ENCODE measurements at places on chromosomes 2 and 18.

- DNase-seq: no peak
These were observed 282.7 kb downstream of the MBD2 start for GRCh38 chr18:53941601-53942338.

DNA sequence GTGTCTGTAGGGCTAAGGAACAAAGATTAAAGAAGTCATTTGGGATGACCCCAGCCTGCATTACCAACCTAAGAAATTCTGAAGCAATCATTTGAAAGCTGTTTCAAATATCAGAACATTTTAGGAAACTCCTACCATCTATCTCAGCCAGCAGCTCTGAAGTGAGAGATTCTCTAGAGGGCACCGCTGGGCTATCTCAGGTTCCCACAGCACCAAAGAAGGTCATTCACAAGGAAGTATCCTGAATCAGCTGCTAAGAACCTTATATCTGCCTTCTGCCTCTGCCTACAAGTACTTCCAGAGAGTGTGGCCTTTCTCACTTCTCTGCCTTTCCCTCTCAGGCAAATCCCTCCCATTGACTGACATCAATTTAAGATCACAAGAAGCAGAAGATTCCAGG, 13.4 kb upstream of the EVA1A start:
- DNase-seq: no peak

DNA sequence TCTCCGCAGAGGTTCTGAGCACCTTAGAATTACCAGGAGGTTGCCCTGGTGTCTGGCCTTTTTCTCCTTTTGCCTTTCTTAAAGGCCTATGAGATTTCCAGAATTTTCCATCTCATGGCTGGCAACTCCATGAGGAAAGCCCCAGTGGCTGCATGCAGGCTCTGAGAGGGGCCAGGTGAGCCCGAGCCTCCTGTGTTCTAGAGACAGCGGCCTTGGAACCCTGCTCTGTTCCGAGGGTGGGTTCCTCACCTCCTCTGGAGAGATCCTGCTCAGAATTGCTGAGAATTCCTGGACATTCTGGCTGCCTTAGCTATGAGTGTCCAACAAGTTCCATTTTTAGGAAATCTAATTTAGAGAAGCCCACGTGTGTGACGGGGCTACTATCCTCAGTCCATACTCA, 35.7 kb upstream of the HPCAL1 start:
- DNase-seq: no peak

- DNase-seq: no peak
These were observed 445.0 kb downstream of the XIRP2 start for GRCh38 chr2:167333245-167333644.

DNA sequence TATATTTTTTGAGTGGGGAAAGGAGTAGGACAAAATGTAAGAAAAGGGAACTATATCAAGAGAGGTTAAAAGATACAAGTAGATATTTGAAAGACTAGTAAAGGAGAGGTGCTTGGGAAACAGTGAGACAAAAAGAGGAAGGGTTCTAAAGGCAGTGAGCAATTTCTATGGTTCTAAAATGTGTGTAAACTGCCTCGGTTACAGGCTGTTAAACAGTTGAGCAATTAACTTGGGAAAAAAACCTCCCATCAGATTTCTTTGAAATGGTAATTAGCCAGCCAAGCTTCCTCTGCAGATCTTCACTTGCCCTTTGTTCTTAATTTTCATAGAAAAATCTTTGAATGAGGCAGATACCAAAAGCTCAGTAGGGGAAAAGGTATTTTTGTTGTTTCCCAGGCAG, 238.7 kb upstream of the KCNH7 start:
- no peak for DNase-seq

DNA sequence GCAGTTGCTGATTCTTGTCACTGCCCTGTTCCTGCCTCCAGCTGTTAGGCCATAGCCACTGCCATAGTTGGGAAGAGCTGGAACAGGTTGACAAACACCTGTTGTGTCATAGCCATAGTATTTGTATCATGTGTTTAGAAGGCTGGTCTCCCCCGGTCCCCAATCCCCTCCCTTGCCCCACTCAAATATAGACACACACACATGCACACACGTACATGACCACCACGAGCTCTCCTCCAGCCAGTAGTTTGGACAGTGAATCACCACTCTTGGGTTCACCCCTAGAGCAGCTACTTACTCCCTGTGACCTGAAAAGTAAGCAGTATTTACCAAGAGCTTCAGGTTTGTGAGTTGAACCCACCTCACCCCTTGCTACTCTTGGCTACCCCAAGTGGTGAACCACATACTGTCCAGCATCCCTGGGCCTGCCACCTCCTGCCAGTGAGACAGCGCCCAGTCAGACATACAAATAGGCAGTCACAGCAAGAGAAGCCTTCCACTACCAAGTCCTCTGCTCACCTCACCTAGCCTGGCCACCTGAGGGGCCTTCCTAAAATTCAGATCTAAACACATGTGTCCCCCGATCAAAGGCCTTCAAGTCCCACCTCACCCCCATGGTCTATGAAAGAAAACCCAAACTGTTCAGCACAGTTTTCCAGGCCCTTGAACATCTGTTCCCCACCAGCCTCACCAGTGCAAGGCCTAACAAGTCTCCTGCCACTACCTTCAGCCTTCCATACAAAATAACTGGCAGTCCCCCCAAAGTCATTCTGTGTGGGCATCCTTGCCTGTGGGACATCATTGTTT, 7.1 kb downstream of the PCBP1 start:
- no peak for DNase-seq

DNA sequence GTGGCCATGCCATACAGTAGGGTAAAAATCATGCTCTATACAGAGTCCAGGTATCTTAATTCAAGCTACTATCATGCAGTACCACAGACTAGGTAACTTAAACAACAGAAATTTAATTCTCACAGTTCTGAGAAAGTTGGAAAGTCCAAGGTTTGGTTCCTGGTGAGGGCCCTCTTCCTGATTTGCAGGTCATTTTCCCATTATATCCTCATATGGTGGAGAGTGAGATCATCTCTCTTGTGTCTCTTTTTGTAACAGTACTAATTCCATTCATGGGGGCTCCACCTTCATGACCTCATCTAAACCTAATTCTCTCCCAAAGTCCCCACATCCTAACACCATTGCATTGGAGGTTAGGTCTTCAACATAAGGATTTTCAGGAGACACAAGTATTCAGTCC, 335.0 kb upstream of the ACVR2A start:
- DNase-seq: no peak

GRCh38 chr2:224951723-224952481, 90.4 kb downstream of the DOCK10 start:
- DNase-seq: no peak

- DNase-seq: no peak
These were observed 252.2 kb upstream of the CDH20 start for GRCh38 chr18:61080954-61081528.

- DNase-seq: no peak
These were observed 67.9 kb upstream of the RAPGEF4 start for GRCh38 chr2:172667581-172668325.

- DNase-seq: no peak
These were observed 731.7 kb upstream of the ID2 start for GRCh38 chr2:7950035-7950612.

DNA sequence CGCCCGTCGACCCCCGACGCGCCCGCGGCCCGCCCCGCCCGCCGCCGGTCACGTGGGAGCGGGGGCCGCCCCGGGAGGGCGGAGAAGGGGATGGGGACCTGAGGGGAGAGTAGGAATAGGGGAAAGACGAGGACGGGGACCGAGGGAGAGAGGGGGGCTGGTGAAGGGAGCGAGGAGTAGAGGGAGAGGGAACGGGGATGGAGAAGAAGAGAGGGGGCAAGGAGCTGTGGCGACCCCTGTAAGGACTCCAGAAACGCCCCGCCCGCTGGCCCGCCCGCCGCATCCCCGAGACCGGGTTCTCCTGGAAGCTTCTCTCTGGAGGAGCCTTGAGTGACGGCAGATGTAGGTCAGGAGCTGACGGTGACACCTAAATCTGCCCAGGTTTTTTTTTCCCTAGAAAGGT, 615 bp downstream of the ADNP2 start:
- no peak for DNase-seq

DNA sequence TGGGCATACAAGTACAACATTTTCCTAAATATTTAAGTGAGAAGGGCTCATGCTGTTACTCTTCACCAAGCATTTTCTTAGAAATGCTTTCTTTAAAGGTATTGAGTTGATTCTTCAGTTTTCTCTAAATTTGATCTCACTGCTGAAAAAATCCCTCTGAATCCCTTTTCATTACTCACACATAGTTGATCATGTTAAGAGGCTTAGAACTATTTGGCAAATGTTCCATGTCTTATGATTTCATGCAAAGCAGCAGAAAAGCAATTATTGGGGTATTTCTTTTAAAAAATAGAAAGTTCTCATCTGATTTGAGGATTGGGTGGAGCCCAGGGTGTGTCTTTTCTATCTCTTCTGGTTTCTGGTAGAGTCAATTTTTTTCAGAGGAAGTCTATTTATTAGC, 1079.8 kb upstream of the ZEB2 start:
- DNase-seq: no peak

GRCh38 chr18:78292618-78293380, 686.8 kb upstream of the SALL3 start:
- no peak for DNase-seq

GRCh38 chr2:11762799-11763461, 16.5 kb downstream of the LPIN1 start:
- no peak for DNase-seq

DNA sequence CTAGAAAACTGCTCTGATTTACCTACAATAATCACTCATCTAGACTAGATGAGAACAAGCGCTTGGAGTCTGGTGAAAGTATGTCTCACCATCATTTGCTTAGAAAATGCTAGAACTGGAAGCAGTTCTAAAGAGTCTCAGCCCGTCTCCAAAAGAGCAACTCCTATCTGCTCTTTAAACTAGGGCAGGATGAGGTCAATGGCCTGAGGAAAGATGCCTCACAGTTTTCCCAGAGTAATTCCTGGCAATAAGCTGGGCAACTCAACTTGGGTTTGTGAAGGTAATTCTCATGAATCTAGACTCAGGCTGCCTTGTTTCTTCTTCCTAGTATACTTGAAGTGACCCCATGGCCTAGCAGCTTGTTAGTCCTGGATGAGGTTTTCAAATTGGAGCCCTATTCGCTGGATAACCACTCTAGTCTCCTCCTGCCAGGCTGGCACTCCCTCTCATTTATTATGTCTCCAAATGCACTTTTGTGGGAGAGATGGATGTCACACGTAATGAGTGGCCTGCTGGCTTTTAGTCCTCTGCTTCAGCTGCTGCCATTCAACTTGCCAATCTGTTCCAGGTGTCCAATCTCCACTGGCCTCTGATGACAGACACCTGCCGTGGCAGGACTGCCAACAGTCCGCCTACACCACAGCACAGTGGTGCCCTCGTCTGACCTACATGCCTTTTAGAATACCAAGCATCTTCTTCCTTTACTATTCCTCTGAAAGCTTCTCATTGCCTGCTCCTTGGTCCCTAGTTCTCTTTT, 80.9 kb downstream of the CABYR start:
- DNase-seq: no peak

- DNase-seq: no peak
These were observed 544.9 kb upstream of the SETBP1 start for GRCh38 chr18:44135741-44136140.

DNA sequence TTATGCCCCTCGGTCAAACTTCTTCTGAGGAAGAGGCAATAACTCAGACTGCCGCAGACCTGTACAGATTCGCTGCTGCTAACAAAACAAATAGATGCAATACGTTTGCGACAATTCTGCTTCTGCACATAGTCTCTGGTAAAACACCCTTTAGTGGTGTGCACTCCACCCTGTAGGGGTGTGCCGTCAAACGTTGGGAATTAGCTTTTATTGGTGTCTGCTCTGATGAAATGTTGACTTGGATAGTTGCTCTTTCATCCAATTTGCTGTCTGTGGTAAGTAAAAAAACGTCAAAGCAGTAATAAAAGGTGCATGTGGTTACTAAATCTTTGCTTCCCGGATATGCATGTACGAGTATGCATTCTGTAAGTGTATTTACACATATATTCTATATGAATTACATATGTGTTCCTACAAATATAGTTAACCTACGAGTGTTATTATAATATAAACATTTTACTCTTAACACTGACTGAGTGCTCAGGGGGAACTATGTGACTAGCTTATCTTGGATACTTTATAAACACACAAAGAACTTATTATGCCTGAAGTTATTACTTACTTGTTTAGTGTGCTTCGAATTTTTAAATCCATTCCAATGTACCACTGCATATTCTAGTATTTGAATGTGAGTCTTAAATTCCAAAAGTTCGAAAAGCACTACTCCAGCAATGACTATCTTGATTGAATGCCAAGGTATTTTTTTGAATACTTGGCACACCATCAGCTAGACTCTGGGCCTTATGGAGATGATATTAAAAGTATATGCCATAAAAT, 610.2 kb downstream of the ZEB2 start:
- no peak for DNase-seq

DNA sequence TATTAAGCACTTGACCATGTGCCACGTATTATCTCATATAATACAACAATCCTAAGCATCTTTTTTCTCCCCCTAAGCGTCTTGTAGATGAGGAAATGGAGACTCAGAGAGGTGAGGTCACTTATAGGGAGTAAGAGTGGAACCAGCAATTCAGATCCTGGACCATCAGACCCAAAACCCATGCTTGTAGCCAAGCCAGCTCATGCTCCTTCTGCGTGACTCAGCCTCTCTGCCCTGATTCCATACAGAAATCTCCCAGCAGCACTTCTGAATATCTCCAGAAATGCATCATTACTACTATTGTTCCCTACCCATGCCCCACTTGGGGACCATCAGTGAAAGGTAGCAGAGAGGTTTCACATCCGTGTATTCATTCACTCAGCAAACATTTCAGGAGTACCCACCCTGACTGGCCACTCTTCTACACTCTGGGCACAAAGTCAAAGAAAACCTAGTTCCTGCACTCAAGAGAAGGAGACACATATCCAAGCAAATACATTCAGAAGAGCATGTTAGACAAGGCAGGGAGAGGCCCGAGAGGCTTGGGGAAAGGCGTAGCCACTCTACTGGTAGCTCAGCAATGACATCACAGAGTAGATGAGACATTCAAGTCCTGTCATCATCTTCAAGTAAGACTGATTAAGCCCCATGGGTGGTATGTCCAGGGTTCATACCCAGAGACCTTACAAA, 141.9 kb downstream of the MTCL1 start:
- no peak for DNase-seq

DNA sequence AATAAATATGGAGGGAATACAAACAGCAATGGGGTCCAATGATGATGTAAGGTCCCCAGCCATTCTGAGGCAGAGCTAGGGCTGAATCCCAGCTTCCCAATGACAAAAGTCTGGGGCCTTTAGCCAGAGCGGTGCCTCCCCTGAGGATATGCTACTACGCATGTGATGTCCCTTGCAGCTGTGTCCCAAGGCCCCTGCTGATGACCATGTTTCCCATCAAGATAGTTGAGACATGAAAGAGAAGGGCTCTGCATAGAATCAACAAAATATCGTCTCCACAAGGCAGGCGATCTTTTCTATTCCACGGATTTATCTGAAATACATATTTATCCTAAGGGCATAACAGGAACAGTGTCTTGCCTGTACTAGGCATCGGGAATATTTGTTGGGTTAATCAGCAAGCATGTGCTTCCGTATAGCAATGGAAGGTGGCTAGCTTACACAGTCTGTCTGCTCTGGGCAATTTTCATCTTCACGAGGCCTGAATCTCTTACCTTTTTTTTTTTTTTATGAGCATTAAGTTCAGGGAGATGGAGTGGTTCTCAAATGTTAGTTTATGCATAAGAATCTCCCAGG, 284.6 kb downstream of the CNTNAP5 start:
- no peak for DNase-seq

Measured in mucosa of gallbladder (tissue), 1 donor.